Endodermal cell (in vitro differentiated cells): ENCODE measurements at places on chromosomes 4 and X.

DNA sequence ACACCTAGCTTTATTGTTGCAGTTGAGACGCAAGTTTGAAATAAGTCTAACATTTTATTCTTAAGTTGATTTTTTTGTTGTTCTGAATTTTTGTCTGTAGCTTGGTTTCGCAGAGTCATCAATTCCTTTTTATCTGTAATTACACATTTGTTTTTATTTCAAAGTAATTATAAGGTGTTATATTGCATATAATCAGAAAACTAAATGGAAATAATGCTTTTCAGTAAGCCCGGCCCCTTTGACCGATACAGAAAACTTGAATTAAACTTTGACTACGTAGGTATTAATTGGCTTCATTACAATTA is 2.1 kb downstream of the KDM6A start:
- peaks cover 6% of the 10 kb centered on the region for H3K36me3 ChIP-seq
- H3K4me3 ChIP-seq = peak overlapping the region; percentile 96
- DNase-seq = no peak
- H3K4me1 ChIP-seq = no peaks in the 10 kb centered on the region
- no peaks in the 10 kb centered on the region for H3K27me3 ChIP-seq

- H3K27me3 ChIP-seq = no peaks in the 10 kb centered on the region
- no peak overlapping the region for H3K27ac ChIP-seq
- no peaks in the 10 kb centered on the region for H3K4me1 ChIP-seq
- no peak for DNase-seq
Measured at GRCh38 chr4:96602661-96603060, 762.8 kb downstream of the PDHA2 start.

- peak; percentile 81 for DNase-seq
- H3K4me3 ChIP-seq = no peak overlapping the region
- no peaks in the 10 kb centered on the region for H3K27me3 ChIP-seq
- no peaks in the 10 kb centered on the region for H3K36me3 ChIP-seq
- H3K4me1 ChIP-seq = no peaks in the 10 kb centered on the region
Measured at GRCh38 chrX:149871940-149872339, 9.0 kb upstream of the MAGEA8 start.

DNA sequence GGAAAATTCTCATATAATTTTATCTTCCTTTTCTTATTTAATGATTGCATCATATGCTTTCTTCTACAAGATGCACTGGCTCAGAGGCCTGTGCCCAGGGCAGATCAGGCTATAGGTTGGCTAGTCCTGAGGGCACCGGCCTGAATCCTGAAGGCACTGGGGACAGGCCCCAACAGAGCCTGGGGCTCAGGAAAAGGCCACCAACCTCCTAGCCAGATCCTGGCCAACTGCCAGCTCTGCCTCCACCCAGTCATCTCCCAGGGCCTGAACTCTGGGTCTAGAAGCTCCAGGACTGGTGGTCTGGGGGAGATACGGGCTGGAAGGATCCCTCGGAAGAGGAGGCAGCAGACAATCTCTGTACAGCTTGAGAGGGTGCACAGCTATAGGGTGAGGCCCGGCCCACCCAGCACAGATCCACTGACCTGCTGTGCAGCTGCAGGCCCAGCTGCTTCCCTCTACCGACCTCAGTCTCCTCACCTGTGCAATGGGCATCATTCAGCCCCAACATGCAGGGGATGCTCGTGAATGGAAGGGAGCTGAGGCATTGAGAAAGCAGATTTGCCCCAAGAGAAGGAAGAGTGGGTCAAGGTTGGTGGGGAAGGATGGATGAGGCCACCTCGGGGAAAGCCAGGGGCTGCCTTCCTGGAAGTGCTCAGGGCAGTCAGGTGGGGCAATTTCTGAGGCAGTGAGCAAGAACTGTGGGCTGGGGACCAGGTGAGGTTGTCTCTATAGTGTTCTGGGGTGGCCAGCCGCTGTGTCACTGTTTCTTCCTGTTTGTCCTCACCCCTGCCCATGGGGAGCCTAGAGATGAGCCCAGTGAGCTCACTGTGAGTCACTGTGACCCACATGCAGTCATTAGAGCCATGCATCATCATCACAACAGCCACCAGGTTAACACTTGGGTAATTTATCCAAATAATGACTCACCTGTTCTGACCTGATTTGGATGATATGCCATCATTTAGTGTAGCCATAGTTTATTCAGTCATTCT is 22.4 kb upstream of the XAGE2 start:
- H3K4me1 ChIP-seq = no peaks in the 10 kb centered on the region
- no peak overlapping the region for H3K4me3 ChIP-seq
- no peaks in the 10 kb centered on the region for H3K36me3 ChIP-seq
- no peaks in the 10 kb centered on the region for H3K27me3 ChIP-seq

DNA sequence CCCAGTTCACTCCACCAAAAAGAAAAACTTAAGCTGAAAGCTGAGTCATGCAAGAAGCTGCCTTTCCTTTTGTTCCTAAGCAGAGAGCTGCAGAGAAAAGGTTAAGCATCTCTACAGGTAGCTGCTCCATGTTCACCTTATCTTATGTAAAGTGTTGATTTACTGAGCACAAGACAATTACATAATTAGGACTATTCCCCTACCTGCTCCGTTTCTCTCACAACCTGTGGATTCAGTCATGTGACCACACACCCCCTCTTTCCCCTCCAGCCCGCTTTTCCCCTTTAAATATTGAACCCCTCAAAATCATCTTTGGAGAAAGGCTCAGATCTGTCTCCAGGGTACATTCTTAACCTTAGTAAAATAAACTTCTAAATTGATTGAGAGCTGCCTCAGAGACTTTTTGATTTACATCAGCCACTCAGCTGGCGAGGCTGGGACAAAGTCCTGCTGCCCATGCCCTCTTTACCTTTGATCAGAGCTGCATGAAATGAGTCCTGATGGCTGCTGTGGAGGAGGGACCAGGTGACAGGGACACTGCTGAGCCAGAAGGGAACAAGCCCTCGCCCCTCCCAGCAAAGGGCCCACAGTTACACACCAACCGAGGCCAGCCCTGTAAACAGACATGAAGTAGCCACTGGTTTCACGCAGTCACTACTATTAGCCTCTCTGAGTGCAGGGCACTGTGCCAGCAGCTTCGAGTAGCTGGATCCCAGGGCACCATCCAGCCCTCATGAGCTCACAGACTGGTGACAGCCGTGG is 53.9 kb upstream of the C4orf50 start:
- H3K36me3 ChIP-seq = no peaks in the 10 kb centered on the region
- H3K27ac ChIP-seq = peak overlapping the region; percentile 22
- H3K4me3 ChIP-seq = no peak overlapping the region
- no peaks in the 10 kb centered on the region for H3K27me3 ChIP-seq
- DNase-seq = no peak

GRCh38 chr4:175263537-175263936 is 345.4 kb downstream of the ADAM29 start:
- no peak overlapping the region for H3K27ac ChIP-seq
- DNase-seq = no peak
- H3K27me3 ChIP-seq = no peaks in the 10 kb centered on the region
- H3K4me1 ChIP-seq = no peaks in the 10 kb centered on the region
- no peaks in the 10 kb centered on the region for H3K36me3 ChIP-seq
- H3K4me3 ChIP-seq = no peak overlapping the region
